ENCODE measurements at places on chromosomes 7 and 10.

GRCh38 chr10:4766454-4766853 is 59.6 kb upstream of the AKR1E2 start:
- DNase-seq, result no peak

DNA sequence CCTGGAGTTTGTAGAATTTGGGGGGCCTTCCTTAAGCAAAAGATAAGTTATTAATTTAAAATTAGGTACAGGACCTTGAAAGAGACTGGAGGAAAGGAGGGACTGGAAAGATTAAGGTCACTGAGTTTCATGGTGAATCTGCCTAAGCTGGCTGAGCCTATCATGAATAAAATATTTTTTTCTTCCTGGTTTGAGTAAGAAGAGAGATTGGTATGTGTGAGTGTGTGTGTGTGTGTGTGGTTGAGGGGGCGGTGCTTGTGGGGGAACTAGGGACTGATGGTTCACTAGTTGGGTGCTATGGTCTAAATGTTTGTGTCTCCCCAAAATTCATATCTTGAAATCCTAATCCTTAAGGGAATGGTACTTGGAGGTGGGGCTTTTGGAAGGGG is 142.5 kb upstream of the PRKCQ start:
- no peak for DNase-seq

GRCh38 chr7:92697414-92697813 is 107.2 kb upstream of the FAM133B start:
- no peak for DNase-seq

GRCh38 chr10:129963641-129964501 is at the start of gene EBF3:
TSS of gene EBF3 (minus strand) at chr10:129964274. CDS start at chr10:129963768, 506 bp downstream.
- peak; percentile 71 for DNase-seq

- no peak for DNase-seq
Observed at GRCh38 chr10:116728526-116729096, 13.8 kb downstream of the HSPA12A start.

GRCh38 chr10:62618576-62619412 is 185.7 kb upstream of the ADO start:
- no peak for DNase-seq

GRCh38 chr10:110036640-110037039 is 28.9 kb downstream of the ADD3 start:
- DNase-seq, result no peak

GRCh38 chr7:95026421-95027072 is 119.2 kb downstream of the PPP1R9A start:
- no peak for DNase-seq

- no peak for DNase-seq
Observed at GRCh38 chr7:157462419-157462771, 125.6 kb downstream of the DNAJB6 start.

DNA sequence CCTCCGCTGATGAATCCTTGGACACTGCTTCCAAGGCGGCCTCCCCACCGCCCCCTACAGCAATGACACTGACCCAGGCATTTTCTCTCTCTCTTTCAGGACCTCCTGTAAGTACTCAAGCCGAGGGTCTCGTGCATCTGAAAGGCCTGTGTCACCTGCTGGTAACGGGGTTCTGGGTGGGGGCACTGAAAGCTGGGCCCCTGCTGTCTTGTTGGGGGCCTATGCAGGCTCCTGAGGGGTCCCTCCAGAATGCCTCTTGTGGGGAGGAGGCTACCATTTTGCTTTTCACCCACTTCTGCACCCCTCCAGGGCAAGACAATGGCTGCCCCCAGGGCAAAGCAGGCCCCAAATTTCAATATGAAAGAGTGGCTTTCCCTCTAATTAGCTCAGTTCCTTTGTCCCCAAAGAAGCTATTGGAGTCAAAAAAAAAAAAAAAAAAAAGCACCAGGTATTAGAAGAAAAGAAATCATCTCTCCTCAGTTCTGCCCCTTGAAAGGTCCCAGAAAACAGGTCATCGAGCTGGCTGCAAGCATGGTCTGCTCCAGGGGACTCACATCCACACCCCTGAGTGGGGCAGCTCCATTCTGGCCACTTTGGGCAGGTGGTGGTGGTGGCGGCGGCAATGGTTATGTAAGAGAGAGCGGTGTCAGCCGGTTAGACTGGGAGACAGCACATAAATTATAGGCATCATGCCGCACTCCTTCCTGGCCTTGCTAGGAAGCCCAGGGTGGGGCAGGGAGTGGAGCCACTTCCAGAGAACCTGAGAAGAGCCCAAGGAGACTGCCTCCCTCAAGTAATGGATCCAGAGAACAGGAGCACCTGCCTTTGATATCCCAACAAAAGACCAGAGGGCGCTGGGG is 66.2 kb downstream of the COL13A1 start:
- DNase-seq, result no peak

DNA sequence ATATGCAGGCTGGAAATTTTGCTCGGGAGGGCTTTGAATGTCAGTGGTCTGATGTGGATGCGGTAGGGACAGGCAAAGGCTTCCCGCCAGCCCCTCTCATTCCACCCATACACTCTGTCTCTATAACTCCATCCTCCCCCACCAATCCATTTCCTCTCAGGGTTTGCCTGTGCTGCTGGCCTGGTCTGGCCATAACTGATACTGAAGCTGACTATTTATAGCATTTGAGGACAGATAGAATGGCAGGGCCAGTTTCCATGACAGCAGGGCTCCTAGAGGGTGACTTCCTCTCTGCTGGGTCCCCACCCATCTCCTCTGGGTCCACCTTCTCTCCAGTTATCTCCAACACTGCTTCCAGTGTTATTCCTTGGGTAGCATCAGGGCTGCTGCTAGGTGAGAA is 6.6 kb upstream of the PDLIM1 start:
- DNase-seq, result no peak

GRCh38 chr10:26642896-26643653 is 54.4 kb upstream of the PDSS1 start:
- DNase-seq, result no peak

GRCh38 chr10:131115321-131115720 is 196.2 kb downstream of the TCERG1L start:
- no peak for DNase-seq

DNA sequence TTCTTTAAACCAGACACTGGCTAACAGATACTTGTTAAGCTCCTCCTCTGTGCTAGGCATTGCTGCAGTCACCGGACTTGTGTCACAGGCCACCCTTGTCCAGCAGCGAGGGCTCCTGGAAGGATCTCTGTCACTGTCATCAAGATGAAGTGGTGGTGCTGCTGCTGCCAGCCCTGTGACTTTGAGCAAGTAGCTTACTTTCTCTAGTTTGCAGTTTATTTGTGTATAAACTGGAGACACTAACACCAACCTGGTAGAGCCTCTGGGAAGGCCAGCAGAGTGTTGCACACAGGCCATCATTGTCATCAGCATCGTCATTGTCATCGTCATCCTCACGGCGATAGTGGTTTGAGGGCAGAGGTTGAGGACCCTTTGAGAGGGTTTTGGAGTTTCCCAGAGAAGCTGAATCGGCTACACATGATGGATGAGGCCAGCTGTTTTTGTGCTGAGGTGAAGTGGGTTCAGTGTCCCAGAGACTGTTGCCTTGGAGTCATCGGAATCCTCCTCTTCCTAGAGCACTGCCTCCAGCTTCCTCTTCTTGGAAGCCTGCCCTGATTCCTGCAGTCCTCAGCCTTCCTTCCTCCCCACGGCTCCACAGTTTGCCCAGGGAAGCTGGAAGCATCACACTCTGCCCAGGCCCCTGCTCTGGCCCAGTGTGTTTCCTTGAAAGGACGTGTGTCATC is 128.4 kb downstream of the GRK5 start:
- DNase-seq, result no peak

GRCh38 chr7:143909863-143910262 is 7.9 kb upstream of the TCAF1 start:
- no peak for DNase-seq

- no peak for DNase-seq
Observed at GRCh38 chr7:156889089-156889488, 3.9 kb downstream of the LMBR1 start.

DNA sequence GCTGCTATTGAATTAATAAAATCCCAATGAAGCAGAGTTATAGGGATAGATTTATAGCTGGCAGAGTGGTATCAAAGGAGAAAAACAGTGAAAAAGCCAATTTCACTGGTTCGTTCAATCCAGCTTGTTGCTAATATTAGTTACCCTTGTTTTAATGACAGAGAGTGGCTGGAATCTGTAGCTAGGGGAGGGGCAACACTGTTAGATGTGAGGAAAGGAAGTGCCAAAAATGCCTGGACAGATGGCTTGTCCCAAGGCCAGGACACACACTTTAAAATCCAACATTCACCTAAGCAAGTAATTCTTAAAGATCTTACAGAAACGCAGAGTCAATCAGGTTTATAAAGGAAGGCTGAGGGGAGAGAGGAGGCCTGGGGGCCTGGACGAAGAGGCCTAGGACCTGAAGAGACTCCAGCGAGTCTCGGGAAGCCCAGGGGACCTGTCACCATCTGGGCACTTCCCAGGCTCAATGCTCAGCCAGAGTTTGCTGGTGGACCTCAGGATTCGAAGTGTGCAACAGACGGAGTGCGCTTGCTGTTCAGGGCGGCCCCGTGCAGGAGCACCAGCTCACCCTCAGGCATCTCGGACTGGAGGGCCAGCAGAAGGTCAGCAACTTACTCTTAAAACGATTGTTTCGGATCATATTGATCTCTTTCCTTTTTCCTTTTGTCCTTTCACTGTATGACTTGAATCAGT is 36.7 kb downstream of the TMEM248 start:
- no peak for DNase-seq

DNA sequence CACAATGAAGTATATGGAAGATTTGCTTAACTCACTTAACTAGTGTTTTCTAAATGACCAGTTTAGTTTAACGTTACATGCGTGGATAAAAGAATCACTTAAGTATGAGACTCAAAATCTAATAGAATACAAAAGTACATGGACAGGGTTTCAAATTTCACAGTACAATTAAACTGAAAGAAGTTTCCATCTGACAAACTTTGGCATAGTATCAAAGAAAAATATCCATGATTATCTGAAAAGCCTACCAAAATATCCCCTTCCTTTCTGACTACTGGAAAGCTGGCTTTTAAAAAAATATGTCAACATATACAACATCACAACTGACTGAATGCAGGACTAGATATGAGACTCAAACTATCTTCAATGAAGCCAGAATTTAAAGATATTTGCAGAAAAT is 164.8 kb downstream of the ZNF438 start:
- no peak for DNase-seq

DNA sequence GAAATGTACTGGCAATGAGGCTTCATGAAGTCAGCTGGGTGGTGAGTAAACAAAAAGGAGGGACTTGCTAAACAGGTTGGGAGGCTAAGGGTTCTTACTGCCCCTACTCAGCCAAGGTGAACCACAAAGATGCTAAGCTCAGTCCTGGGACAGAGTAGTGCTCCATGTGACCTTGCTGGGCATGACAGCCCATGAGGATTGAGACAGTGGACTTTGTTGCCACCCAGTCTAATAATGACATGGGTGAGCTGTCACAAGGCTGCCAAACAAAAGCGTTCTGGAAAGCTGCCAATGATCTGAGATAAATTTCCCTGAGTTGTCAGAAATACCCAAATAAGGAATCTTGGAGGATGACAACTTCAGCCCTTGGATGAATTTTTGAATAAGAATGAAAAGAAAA is 75.2 kb downstream of the CLEC2L start:
- DNase-seq, result no peak

DNA sequence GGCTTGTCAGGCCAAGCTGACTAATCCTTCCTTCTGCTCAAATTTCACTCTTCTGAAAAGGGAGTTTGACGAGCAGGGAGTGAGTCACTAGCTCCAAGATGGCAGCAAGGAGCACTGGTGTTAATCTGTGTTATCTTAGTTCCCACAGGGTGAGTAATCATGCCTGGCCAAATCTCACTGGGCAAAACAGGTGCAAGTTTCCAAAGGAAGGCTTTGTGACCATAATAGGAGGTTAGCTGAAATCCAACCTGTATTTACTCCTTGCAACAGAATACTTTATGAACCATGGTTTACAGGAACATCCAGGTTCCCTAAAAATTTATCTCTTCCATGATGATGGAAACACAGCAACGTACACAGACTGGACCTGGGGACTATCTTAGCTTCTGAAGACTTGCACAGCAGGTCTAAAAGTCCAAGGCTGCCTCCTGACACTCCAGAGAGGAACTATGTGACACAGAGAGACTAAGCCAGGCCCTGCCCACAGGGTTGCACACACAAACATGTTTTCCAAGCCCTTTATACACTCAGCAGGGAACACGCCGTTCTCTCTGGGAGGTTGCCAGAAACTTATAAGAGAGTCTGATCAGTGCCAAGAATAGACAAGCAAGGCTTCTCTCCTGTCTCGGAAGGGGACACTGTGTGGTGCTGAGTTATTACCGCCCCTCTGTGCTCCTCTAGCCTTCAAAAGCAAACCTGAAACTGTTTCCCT is 46.3 kb downstream of the PDK4 start:
- DNase-seq, result no peak

DNA sequence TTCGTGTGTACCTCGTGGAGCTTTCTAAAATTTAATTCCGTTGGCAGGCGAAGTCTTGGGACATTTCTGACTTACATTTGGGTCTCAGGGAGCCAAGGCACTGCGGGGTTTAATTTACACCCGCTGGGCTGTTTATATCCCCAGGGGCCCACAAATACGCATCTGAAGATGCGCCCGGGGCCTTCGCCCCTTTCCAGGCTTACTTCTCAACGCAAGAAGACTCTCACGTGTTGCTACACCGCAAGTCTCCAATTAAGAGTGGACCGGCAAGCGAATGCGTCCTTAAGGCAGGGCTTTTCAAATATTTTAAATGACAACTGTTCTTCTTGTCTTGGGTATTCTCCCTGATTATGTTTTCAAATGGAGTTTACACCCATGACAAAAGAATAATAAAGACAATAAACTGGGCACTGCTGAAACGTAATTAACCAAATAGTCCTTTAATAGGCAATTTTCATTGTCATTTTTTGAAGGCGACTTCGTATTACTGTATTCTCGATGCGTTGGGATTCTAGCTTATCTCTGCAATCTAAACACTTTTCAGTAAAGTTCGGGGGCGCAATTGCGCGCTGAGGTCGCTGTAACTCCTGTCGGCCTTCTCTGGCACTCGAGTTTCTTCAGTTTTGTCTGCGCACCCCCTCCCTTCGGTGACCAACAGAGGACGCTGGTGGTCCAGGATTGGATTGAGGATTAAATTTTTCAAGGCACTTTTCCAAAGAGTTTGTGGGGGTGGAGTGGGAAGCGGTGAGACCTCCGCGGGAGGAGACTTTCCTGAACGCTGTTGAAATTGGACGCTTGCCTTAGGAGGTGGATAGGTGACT is 837 bp upstream of the IGFBP3 start:
- DNase-seq, result no peak

GRCh38 chr10:37222046-37222445 is 96.6 kb downstream of the ANKRD30A start:
- DNase-seq, result no peak

DNA sequence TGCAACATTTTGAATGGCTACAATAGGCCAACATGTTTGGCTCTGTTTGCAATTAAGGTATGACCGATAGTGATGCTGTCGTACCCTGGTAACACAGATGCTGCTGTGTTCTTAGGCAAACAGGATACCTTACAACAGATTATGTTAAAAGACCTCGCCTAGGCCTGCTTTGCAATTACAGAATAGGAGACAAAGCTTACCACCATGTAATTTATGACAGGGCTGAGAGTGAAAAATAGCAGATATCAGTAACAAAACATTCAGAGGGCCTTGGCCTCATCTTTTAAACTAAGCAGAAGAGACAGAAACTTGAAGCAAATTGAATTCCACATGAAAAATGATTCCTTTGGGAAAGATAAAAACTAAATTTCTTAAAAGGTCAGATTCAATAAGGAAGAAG is 29.4 kb upstream of the ABLIM1 start:
- no peak for DNase-seq

- no peak for DNase-seq
Observed at GRCh38 chr7:14720785-14721184, 181.8 kb downstream of the DGKB start.

All from activated naive CD8-positive, alpha-beta T cell treated with anti-CD3 and anti-CD28 coated beads for 36 hours (primary cell).